ENCODE measurements at places on chromosomes 5 and 9. TPM values are rescaled to one million over a fixed set of nuclear protein-coding genes. Genes with fewer than 3 reads are reported as not detected.
A peak's percentile ranks its signal among the peaks of the same experiment; 100 is the strongest.

GRCh38 chr5:169650701-169651331, 13.7 kb downstream of the DOCK2 start:
- no peaks in the 10 kb centered on the region for H3K36me3 ChIP-seq
- H3K4me1 ChIP-seq, result peaks cover 28% of the 10 kb centered on the region
- no peak overlapping the region for H3K27ac ChIP-seq
- DNase-seq, result no peak
- H3K27me3 ChIP-seq, result no peaks in the 10 kb centered on the region

DNA sequence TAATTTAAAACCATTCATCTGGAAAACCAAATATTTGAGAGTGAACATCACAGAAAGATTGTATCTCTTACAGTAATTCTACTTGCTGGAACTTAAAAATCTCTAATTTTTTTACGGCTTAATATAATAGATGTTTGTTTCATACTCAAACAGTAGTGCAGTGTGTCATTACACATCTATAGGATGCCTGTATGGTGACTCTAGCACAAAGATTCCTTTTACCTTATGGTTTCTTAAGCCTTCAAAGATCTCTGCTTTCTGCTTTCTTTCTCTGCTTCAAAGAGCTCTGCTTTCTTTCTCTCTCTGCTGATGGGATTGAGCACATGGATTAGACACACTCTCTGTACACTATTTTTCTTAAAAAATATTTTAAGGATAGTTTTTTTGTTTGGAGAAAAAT, 374.0 kb upstream of the CDH9 start:
- no peaks in the 10 kb centered on the region for H3K36me3 ChIP-seq
- no peak for DNase-seq
- H3K4me1 ChIP-seq, result no peaks in the 10 kb centered on the region
- H3K27me3 ChIP-seq, result no peaks in the 10 kb centered on the region
- H3K4me3 ChIP-seq, result no peak overlapping the region

- H3K27ac ChIP-seq, result no peak overlapping the region
- H3K36me3 ChIP-seq, result no peaks in the 10 kb centered on the region
- H3K4me1 ChIP-seq, result no peaks in the 10 kb centered on the region
- no peak for DNase-seq
Observed at GRCh38 chr5:133797167-133797566, 171.3 kb downstream of the C5orf15 start.

The DNM1 gene
- 14.5 TPM for total RNA-seq

The RORB gene
- under 0.01 TPM for total RNA-seq

The CAMK4 gene
- total RNA-seq, result 7.2 TPM

DNA sequence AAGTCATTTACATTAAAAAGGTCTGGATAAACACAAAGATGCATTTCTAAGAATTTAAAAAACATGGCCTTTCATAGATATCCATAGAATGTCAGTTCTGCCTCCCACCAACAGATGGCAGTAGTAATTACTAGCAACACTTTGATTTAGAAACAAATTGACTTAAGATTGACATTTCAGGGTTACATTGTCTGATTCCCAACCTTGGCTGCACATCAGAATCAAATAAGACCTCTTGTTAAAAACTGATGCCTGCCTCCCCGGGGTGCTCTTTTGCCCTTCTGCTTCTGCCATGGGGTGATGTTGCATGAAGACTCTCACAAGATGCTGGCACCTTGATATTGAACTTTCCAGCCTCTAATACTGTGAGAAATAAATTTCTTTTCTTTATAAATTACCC, 146.2 kb upstream of the GPR151 start:
- H3K36me3 ChIP-seq, result no peaks in the 10 kb centered on the region
- H3K27me3 ChIP-seq, result no peaks in the 10 kb centered on the region
- no peak for DNase-seq
- H3K4me1 ChIP-seq, result no peaks in the 10 kb centered on the region
- no peak overlapping the region for H3K27ac ChIP-seq

DNA sequence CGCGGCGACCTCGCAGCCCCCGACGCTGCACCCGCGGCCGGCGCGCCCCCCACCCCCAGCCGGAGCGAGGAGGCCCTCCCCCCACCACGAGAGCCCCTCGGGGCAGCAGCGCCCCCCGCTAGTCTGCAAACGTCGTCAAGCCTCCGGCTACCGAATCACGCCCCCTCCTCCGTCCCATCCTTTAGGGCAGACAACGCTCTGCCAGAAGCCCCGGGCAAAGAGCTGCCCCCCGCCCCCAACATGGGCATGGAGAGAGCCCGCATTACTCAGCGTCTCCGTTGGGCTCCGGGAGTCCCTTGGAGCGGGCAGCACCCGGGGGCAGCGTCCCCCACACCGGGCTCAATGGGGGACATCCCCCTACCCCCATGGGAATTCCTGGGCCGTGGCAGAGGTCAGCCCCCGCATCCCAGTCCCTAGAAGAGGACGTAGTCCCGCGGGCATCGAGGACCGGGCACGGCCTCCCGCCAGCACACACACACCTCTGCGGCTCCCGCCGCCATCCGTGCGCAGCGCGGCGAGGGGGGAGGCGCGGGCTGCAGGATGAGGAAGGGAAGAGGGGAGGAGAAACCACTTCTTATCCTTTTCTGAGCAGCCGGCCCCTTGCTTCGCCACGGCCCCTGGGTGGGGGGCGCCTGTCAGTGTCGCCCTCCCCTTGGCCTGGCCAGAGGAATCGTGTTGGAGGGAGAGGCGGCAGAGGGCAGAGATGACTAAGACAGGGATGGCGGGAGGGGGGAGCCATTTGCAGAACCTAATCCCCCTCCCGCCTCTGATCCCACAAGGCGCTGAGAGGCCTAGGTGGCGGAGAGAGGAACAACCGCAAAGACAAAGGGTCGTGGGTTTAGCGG, 750 bp downstream of the DNM1 start:
- no peaks in the 10 kb centered on the region for H3K27me3 ChIP-seq
- H3K4me1 ChIP-seq, result peaks cover 20% of the 10 kb centered on the region
- DNase-seq, result no peak
- peak overlapping the region; percentile 54 for H3K4me3 ChIP-seq
- peak overlapping the region; percentile 61 for H3K27ac ChIP-seq

The DDX4 gene
- total RNA-seq, result not detected

The EIF4EBP3 gene
- not detected for total RNA-seq

DNA sequence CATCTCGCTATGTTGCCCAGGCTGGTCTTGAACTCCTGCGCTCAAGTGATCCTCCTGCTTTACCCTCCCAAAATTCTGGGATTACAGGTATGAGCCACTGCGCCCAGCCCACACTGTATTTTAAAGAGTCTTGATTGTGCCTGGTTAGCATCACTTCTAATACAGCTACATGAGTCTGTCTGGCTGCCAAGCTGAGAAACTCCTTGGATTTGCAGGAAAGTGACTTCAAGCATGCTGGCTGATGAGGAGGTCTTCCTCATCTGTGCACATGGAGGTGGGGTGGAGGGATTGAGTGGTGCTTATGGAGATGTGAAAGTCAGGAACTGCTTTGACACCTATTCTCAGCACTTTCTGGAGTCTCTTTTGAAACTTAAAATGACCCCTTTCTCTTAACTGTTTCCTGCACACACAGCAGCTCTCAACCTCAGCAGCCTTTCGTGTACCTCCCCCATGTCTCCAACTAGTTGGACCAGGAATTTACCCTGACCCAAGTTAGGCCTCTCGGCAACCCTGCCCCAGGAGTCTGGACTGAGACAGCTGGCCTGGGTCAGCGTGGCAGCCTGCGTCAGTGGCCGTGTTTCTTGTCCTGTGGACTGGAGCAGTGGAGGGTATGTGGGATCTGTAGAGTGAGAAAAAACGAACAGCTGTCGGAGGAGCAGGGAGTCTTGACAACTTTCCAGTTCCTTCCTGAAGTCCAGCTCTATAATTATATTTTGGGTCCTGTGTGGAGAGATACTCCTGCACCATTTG, 72.5 kb downstream of the ACER2 start:
- H3K4me3 ChIP-seq, result no peak overlapping the region
- no peaks in the 10 kb centered on the region for H3K4me1 ChIP-seq
- no peaks in the 10 kb centered on the region for H3K36me3 ChIP-seq
- DNase-seq, result no peak

DNA sequence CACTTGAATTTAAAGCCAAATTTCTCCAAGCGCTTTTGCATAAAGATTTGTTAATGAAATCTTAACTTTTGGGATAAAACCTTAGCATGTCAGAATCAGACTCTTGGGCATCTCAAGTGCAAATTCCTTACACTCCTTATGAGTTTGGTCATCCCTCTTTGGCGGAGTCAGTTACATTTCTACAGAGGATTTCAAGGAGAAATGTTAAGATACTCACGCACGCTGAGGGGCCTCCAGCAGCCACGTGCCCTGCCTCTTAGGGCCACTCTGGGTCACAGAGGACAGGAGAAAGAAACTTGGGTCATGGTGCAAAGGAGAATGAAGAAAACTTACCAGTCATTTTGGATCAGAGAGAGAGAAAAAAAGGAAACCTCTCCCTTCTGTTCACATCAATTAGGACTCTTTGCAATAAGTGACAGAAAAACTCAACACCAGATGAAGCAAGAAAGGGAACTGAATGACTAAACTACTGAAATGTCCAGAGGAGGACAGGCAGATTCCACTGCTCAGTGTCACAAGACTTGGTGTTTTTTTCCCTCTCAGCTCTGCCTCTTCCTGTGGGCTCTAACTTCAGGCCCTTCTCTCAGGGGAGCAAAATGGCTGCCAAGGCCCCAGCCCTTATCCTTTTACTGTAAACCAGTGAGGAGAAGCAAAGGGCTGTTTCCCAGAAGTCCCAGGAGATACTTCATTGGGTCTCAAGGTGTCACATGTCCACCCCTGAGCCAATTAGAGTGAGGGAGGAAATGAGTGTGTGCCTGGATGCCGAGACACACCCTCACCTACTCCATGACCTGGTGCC, 63.3 kb upstream of the NFIL3 start:
- H3K36me3 ChIP-seq, result no peaks in the 10 kb centered on the region
- no peak for DNase-seq
- no peak overlapping the region for H3K4me3 ChIP-seq
- H3K27me3 ChIP-seq, result no peaks in the 10 kb centered on the region
- H3K27ac ChIP-seq, result peak overlapping the region; percentile 10

GRCh38 chr9:107462691-107463090, 26.9 kb downstream of the KLF4 start:
- no peaks in the 10 kb centered on the region for H3K36me3 ChIP-seq

The IFNA13 gene
- total RNA-seq, result not detected

DNA sequence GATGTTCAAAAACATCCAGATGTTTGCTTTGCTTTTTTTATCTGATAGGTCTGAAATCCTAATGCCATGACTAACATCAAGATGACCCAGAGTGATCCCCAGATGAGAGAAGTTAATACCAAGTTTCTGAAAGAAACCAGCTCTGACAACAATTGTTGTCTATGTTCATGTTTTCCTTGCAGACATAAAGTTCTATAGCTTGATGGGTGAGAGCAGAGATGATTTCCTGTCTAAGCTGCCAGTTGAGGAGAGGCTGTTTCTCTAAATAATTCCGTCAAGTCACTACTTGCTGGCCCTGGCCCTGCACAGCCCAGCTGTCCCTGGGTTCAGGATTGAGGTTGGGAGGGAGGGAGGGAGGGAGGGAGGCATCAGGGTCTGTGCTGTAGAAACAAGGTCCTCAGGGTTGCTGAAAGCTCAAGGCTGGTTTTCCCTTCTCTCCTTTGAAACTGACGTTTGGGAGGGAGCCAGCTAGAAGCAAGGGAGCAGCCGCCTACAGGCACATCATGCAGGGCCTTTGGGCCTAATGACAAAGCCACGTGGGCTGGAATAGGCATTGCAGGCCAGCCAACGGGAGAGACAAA, 3.9 kb downstream of the SPARC start:
- no peaks in the 10 kb centered on the region for H3K27me3 ChIP-seq
- H3K27ac ChIP-seq, result peak overlapping the region; percentile 26
- H3K4me1 ChIP-seq, result peaks cover 16% of the 10 kb centered on the region

The PHYHD1 gene
- 7.5 TPM for total RNA-seq

- no peaks in the 10 kb centered on the region for H3K27me3 ChIP-seq
- DNase-seq, result no peak
- no peak overlapping the region for H3K4me3 ChIP-seq
- H3K36me3 ChIP-seq, result no peaks in the 10 kb centered on the region
Observed at GRCh38 chr5:178524093-178524882, 65.9 kb downstream of the COL23A1 start.

GRCh38 chr9:36938617-36939016, 95.5 kb downstream of the PAX5 start:
- DNase-seq, result no peak
- H3K27me3 ChIP-seq, result no peaks in the 10 kb centered on the region
- no peak overlapping the region for H3K4me3 ChIP-seq
- no peaks in the 10 kb centered on the region for H3K36me3 ChIP-seq

DNA sequence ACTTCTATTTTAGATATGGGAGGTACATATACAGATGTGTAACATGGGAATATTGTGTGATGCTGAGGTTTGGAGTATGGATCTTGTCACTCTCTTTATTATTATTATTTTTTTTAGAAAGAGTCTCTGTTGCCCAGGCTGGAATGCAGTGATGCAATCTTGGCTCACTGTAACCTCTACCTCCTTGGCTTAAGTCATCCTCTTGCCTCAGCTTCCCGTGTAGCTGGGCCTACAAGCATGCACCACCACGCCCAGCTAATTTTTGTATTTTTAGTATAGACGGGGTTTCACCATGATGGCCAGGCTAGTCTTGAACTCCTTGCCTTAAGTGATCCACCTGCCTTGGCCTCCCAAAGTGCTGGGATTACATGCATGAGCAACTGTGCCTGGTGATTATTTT, 138.4 kb upstream of the SLC28A3 start:
- H3K27ac ChIP-seq, result no peak overlapping the region
- no peaks in the 10 kb centered on the region for H3K36me3 ChIP-seq
- DNase-seq, result no peak

DNA sequence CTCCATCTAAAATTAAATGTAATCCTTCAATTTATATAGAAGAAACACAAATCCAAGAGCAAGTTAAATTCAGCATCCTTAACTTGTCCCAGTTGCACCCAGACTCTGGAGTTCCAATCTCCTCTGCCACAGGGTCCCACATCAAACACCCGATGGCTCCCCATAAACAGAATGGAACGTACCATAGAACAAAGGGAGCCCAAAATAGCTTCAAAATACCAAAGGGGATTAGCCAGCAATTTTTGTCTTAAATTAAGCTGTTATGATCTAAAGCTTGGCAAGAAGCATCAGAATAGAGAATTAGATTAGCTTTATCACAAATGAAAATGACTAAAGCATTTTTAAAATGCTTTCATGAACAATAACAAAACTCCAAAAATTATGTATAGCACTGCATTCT, 112.8 kb downstream of the FANCC start:
- no peak for DNase-seq

DNA sequence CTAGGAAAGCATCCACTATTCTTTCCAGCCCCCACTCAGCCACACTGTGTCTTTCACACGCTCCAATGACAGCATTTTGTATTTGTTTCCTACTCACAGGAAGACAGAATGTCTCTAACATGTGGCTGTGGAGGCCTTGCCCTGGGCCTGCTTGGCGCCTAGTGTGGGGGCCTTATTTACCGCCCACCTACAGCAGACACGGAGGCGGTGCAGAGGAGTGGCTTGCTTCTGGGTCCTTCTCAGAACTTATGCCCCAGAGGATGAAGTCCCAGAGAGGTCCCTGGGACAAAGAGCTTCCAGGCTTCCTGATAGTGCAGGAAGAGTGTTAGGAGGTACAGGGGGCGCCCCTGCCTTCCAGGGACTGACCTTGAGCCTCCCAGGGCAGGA, 8.5 kb upstream of the MRNIP start:
- H3K27me3 ChIP-seq, result no peaks in the 10 kb centered on the region
- no peak overlapping the region for H3K27ac ChIP-seq
- H3K36me3 ChIP-seq, result no peaks in the 10 kb centered on the region
- no peaks in the 10 kb centered on the region for H3K4me1 ChIP-seq
- H3K4me3 ChIP-seq, result no peak overlapping the region

All from Peyer's patch (tissue), 4 donors.